Activated naive CD8-positive, alpha-beta T cell treated with anti-CD3 and anti-CD28 coated beads for 36 hours (primary cell): ENCODE measurements at places on chromosomes 6 and 20. TPM values are rescaled to one million over a fixed set of nuclear protein-coding genes. Genes with fewer than 3 reads are reported as not detected.

SLX4IP gene
- total RNA-seq: 7.4 TPM

ZC2HC1B gene
- not detected for total RNA-seq

- no peaks in the 10 kb centered on the region for H3K4me1 ChIP-seq
- no peaks in the 10 kb centered on the region for H3K36me3 ChIP-seq
- no peak overlapping the region for H3K4me3 ChIP-seq
- no peak overlapping the region for H3K27ac ChIP-seq
Observed at GRCh38 chr6:97705568-97705967, 422.6 kb upstream of the MMS22L start.

DNA sequence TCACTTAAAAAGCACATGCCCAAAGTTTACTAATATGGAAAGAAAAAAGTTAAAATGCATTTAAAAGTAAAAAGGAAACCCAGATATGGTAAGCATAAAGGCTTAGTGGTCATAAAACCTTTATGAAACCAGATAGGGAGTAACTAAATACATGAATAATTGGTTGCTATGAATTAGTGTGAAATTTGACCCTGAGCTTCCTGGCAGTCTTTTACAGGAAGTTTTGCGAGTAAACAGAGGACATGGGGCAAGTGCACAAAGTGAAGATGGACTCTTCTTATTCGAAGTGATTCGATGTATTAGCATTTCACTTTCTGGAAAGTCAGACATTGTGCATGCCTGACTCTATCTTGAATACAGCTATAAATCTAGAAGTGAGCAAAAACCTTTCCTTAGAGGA, 90.9 kb upstream of the MLIP start:
- H3K27ac ChIP-seq: no peak overlapping the region
- H3K4me1 ChIP-seq: no peaks in the 10 kb centered on the region
- H3K4me3 ChIP-seq: no peak overlapping the region
- H3K36me3 ChIP-seq: no peaks in the 10 kb centered on the region
- no peaks in the 10 kb centered on the region for H3K27me3 ChIP-seq

DNA sequence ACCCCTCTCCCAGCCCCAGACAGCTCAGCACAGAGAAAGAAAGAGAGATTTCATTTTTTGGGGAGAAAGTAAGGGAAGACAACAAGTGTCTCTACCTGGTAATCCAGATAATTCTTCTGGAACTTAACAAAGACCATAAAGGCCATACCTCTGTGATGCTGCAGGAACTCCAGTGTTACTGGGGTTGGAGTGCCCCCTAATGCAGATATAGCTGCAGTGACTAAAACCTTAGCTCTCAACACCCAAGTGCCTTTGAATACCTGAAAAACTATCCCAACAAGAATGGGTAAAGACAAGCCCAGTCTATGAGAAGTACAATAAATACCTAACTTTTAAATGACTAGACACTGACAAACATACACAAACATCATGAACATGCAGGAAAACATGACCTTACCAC, 365.3 kb upstream of the PTCHD4 start:
- H3K27ac ChIP-seq: no peak overlapping the region
- no peaks in the 10 kb centered on the region for H3K36me3 ChIP-seq
- no peak overlapping the region for H3K4me3 ChIP-seq
- DNase-seq: no peak

DNA sequence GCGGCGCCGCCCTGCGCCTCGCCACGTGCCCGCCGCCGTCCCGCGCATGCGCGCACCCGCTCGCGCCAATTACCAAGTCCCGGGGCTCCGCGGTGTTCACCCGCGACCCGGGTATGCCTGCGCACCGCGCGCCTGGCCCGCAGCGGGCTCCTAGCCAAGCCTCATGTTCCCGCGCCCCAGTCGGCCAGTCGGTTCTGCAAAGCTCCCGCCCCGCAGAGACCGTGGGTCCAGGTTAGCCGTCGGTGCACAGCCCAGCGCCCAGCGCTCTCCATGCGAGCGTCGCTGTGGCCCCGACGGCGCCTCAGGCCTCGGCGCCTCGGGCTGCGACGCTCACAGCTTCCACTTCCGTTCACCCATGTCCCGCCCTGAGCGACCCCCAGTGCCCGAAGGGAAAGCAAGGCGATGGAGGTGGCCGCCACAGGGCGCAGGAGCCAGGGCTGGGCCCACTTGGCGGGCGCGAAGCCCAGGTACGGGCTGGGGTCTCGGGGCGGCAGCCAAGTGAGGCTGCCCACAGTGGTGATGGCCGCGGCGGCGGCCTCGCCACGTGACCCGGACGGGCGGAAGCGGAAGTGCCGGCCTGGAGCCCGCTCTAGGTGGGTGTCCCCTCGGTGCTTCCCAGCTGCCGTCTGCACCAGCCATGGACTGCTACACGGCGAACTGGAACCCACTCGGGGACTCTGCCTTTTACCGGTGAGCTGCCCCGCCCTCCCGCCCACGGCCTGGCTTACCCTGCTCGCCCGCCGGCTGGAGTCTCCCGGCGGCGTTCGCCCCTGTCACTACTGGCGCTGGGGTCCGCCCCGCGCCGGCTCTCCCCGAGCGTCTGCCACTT, at the start of the genes PCED1A and VPS16:
Gene PCED1A (minus strand): TSS at position 518 of the 829 bp plus-strand sequence. CDS start 743 bp downstream, outside the sequence.
Gene VPS16 (plus strand): TSS at position 608 of the 829 bp plus-strand sequence. CDS start 30 bp downstream, at position 638.
- no peaks in the 10 kb centered on the region for H3K27me3 ChIP-seq
- peak within 1 kb of the TSS; percentile 76 for H3K4me3 ChIP-seq
- DNase-seq: peak; percentile 94
- peaks cover 20% of the 10 kb centered on the region for H3K36me3 ChIP-seq
